ENCODE measurements at places on chromosomes 16 and 17. TPM values are rescaled to one million over a fixed set of nuclear protein-coding genes. Genes with fewer than 3 reads are reported as not detected.

DNA sequence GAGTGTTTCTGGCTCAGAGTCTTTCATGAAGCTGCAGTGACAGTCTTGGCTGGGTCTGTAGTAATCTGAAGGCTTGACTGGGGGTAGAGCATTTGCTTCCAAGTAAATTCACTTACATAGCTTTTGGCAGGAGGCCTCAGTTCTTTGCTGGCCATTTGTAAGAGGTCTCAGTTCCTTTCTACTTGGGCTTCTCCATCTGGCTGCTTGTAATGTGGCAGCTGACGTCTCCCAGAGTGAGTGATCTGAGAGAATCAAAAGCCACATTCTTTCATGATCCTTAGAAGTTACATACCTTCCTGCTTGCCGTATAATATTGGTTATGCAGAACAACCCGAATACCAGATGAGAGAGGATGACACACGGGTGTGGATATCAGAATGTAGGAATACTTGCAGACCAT lies 39.8 kb downstream of the NF1 start:
- DNase-seq: no peak

GRCh38 chr17:4515501-4515900 lies 16.8 kb downstream of the SPNS2 start:
- DNase-seq: no peak

DNA sequence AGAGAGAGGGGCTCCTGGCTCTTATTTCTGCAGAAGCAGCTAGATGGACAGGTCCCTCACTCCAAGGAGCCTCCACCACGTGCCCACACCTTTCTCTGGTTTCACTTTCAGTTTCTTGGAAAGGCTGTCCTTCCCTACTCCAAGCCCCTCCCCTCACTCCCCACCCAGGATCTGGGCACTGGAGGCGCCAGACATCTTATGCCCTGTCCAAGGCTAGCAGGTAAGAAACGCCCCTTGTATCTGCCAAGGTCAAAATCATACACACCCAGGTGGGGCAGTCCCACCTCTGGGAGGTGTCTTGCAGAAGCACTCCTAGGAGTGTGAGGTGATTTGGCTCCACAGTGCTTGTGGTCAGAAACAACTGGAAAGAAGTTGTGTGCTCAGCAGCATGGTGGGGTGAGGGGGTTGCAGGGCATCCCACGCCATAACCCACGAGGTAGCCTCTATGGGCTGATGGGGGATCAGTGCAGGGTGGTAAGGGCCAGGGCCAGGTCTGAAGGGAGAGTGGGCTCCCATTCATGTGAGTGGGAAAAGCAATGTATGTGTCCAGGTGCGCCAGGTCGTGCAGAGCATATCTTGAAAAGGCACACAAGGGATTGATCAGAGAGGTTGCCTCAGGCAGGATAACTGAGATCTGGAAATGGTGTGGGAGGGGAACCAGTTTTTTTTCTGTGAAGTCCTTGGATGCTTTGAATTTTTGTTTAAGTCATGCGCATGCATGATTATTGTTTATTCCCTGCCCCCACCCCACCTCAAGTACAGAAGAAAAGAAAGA lies 31.8 kb upstream of the PRM1 start:
- DNase-seq: no peak

The SCGB1C2 gene
- not detected for total RNA-seq

The TMEM88 gene
- total RNA-seq: 5.8 TPM

The INCA1 gene
- total RNA-seq: 0.13 TPM

Data from pulmonary artery endothelial cell (primary cell).